Stimulated activated CD8-positive, alpha-beta memory T cell treated with anti-CD3 and anti-CD28 coated beads, Interleukin-7, amount 100 ng/mL, for 24 hours (primary cell): ENCODE measurements at places on chromosomes 6 and 20.
A peak's percentile ranks its signal among the peaks of the same experiment; 100 is the strongest.

DNA sequence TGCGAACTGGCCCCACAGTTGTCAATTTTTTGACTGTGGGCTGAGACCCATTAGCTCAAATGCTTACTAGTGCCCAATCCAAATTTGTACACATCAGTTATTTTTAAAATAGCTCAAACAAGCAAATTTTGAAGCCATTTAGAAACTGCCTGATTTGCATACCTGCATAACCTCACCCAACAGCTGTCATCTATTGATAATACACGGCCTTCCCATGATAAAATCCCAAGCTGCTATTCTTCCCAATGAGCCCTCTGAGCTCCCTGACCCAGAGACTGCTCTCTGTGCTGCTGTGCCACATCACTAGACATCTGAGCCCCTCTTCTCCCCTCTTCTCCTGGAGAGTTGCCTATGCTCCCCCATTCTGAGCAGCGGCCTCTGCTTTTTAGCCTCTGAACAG is 140.5 kb upstream of the EEF1E1 start:
- no peak for DNase-seq

- no peak for DNase-seq
Measured at GRCh38 chr6:117237561-117237960, 27.8 kb upstream of the VGLL2 start.

GRCh38 chr20:516799-517198 is 26.8 kb downstream of the CSNK2A1 start:
- no peak for DNase-seq

DNA sequence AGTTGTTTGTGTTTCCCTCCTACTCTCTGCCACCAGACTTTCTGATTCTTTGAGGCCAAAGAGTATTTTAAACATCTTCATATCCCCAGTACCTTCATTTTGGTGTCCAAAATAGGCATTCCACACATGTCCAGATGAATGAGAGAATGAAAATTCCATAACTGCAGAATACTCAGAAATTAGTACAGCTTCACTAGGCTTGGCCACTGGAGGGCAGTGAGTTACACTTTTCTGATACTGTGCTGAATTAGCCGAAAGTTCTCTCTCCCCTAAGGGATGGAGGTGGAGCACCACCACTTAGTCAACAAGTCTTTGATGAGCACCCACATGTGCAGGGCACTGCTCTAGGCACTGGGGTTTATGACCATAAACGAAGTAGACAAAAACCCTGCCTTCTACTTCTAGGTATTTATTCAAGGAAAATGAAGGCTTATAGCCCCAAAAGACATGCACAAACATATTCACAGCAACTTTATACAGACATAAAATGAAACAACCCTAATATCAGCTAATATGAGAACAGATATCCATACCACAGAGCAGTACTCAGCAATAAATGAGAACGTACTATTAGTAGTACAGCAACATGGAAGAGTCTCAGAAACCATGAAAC is 46.1 kb upstream of the TMEM217 start:
- no peak for DNase-seq

GRCh38 chr6:114216789-114217467 is 125.9 kb downstream of the HS3ST5 start:
- DNase-seq: no peak

DNA sequence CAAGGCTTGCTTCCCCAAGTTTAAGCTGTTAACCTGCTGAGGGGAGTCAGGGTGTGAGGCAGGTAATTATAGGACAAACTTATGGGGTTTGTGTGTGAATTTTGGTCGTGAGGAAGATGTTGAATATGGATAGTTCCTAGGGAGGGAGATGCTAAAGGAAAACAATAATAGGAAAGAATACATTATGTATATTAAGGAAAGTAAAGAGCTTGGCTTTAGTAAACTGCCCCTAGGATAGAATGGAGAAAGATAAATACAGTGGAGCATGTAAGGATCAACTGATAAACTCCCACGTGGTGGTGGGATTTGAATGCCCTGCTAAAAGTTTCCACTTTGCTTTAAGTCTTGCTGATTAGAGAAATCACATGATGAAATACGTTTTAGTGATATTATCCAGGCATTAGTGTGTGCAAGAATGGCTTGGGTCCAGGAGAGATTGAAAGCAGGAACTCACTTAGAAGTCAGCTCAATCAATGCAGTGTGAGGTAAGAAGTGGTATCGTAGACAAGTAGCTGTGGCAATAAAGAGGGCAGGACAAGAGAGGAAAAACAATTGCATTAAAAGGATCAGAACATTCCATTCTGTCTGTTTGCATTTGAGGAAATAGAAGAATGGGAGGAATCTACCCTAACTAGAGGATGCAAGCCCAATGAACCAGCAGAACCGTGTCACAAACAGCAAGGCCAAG is 52.5 kb downstream of the RPS12 start:
- DNase-seq: no peak

DNA sequence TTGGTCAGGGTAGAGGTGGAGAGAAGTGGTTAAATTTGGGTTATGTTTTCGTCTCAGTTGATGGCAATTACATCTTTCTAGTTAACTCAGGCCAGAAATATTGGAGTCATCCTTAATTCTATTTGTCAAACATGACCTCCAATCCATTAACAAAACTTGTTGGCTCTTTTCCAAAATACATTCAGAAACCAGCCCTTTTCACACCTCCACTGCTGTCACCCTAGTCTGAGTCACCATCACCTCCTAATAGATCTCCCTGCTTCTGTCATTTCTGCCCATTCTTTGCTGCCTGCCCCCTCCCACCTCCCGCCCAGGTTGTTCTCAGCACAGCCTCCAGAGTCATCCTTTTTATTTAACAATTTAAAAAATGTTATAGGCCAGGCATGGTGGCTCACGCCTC is 3.0 kb upstream of the ABCF1 start:
- no peak for DNase-seq

GRCh38 chr20:19761841-19762240 is 3.8 kb downstream of the RIN2 start:
- DNase-seq: no peak

DNA sequence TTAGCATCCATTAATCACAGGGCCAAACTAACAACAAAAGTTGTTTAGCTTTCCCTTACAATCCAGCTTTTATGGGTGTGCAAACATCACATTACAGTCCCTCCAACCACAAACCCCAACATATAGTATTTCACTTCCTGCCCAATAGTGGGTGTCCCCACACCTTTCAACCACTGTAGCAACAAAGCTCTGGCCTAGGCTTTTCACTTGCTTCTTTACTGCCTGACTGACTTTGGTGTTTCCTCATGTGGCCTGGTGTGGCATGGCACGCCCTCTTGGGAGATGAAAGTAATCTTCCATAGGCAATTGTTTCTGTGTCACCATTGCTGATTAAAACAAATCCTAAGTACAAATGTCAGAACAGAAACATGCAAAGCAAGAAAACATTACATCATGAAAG is 46.3 kb downstream of the MCM8 start:
- DNase-seq: no peak

- DNase-seq: no peak
Measured at GRCh38 chr6:137673603-137674002, 179.4 kb upstream of the OLIG3 start.

DNA sequence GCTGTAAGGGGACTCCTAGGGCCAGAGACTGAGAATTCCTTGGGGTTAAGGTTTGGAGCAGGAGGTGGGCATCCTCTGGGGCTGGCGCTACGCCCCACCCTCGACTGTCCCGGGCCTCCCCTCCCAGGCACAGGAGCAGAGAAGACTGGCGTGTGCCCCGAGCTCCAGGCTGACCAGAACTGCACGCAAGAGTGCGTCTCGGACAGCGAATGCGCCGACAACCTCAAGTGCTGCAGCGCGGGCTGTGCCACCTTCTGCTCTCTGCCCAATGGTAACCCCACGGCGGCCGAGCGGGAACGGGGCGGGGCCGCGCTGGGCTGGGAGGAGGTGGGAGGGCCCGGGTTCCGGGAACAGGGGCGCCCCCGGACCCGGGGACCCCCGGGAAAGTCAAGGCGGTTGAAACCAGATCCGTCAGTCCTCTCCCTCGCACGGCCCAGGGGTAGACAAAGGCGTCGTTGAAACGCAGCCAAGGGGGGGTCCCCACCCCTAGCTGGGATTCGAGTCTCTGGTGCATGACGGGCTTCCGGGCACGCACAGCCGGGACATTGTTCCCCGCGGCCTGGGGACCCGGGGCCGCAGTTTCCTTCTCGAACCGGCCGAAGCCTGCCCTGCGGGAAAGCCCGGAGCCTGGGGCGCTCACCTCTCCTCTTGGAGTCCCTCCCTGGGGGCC is 844 bp downstream of the WFDC2 start:
- no peak for DNase-seq

GRCh38 chr20:34269996-34270627 is 28.9 kb downstream of the ASIP start:
- DNase-seq: no peak

- no peak for DNase-seq
Measured at GRCh38 chr6:152794696-152795095, 44.1 kb downstream of the VIP start.

DNA sequence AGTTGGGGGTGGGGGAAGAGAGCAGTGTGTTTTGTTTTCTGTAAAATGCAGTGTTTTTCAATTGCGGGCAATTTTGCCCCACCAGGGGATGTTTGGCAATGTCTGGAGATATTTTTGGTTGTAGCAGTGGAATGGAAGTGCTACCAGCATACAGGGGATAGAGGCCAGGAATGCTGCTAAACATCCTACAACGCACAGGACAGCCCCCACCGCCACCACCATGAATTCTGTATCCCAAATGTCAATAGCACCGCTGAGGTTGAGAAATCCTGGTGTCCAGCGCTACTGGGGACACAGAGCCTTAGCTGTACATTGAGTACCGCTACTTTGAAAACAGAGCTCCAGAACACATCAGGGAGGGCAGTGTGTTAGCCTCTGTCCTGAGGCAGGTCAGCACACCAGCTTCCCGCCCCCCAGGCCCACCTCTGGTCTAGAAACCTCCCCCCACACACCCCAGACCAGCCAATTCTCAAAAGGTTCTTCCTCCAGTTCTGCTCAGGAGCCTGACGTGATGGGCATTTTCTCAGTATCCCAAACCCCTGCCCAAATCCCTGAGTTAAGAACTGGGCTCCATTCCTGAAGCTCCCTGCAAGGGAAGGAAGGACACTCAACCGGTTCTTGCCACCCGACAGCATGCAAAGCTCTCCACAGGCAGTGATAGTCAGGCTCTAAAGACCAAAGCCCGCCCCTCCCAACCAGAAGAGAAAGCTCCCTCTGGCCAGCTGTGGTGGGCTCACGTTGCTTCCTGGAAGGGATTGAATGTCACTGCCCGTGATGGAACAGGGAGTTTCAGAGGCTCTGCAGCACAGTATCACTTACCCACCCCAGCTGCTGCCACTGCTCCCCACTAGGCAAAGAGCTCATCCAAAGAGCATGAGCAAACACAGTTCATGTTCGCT is 321.5 kb upstream of the JARID2 start:
- DNase-seq: no peak

DNA sequence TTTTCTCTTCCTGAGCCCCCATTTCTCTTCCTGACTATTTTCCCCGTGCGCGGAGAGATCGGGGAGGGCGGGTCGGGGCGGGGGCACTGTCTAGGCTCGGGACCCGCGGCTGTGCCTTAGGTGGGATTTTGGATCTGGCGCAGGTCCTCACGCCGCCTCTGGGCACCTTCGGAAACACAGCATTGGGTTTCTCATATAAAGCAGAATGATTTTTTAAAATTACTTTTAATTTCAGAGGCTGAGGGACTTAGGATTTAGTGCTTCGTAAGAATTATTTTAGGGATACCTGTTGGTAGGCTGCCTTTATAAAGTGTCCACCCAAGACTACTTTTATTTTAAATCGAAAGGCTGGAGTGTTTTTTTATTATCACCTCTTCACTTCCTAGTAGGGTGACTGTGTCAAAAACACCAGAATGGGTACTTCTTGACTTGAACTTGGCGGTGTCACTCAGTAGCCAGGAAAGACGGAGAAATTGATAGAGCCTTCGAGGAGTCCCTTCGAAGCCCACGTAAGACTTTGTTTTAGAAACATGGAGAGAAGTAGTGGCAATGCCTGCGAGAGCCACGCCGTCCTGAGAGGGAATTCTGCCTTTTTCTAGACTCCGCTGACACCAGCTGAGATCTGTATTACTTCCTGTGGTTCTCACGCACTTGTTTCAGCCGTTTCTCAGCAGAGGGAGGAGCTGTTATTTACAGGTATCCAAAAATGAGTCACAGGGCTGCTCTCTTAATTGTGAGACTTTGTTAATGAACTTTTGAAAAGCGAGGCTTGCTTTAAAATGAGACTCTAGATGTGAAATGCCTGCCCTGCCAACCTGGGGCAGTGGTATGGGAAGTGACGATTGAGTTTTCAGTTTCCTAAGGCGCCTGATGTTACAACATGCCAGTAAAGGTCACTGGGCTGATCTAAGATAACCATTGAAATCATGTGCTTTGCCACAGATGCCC is 667 bp downstream of the STX11 start:
- peak; percentile 12 for DNase-seq

DNA sequence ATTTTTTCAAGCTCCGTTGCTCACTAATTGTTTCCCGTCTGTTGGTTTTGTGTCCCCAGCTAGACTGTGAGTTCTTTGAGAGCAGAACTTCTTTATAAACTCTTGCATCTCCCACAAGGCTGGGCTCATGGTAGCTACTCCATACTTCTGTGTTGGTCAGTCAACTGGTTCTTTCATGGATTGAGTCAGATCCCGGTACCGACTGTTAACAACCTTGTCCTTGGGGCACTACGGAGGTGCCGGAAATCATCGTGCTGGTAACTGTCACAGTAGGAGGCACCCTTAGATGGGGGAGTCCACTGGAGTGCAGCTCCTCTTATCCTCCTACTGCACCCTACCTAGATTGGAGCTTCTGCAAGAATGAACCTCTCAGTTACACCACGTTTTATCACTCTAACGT is 8.6 kb upstream of the STX16 start:
- DNase-seq: no peak
